ENCODE measurements at places on chromosomes 7 and 10.

GRCh38 chr10:91910467-91910866, 1.2 kb upstream of the FGFBP3 start:
- DNase-seq: no peak

DNA sequence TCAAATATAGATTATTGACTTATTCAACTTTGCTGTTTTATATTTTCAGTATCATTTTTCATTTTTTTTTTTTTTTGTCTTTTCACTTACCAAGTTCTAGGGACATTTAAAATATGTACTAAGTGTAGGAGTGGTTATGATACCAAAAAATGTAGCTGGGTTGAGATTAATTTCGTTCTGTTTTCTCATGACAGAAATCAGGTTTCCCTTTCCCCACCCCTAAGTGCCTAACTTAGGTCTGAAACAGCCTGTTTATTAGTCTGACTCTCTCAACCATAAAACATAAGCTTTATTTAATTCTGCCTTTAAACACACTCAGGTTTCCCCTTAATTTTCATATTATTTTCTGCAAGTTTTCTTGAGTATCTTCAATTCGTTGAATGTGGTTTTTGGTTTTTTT, 22.1 kb downstream of the TMEM106B start:
- no peak for DNase-seq

DNA sequence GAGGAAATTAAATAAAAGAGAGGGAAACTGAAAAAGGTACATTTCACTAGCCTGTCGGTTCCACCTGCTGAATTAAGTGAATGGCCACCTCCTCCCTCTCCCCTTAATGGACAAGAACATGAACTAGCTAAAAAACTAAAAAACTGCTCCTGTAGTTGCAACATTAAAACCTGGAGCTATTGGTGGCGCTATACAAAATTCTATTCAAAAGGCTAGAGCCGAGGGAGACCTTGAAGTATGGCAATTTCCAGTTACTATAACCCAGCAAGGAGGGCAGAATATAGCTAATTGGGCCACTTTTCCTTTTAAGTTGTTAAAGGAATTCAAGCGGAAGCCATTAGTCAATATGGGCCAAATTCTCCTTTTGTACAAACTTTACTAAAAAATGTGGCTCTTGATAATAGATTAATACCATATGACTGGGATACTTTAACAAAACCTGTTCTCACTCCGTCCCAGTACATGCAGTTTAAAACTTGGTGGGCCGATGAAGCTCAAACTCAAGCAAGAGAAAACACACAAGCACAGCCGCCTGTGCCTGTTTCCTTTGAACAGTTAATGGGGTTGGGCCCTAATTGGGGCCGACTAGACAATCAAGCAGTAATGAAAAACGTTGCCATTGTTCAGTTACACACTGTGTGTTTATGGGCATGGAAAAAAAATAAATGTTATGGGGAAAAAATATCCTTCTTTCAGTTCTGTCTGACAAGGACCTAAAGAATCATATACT, 6.5 kb upstream of the CHST3 start:
- peak; percentile 43 for DNase-seq

- DNase-seq: peak; percentile 24
These were observed 335.9 kb downstream of the XPNPEP1 start for GRCh38 chr10:109587366-109587765.

DNA sequence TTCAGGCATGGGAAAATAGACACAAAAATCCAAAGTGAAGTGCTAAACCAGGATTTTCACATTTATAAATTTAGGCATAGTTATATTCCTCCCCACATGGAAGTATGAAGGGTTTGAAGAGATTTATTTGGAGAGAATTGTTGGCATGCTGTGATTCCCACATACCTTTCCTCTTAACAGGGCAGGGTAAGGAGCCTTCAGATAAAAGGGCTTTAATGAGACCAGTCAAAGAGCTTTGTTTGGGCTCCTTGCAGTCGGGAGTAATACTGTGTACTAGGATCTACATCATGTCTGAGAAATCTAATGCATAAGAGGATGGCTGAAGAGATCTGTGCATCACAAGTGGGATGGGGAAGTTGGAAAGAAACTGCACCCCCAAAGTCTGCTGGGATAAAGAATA, 140.8 kb upstream of the PTN start:
- DNase-seq: no peak

GRCh38 chr10:101140084-101140949, 9.2 kb downstream of the TLX1 start:
- DNase-seq: no peak

GRCh38 chr10:5419466-5420094, 7.2 kb downstream of the NET1 start:
- no peak for DNase-seq

- DNase-seq: no peak
These were observed 101.3 kb downstream of the COL13A1 start for GRCh38 chr10:69902835-69903535.

DNA sequence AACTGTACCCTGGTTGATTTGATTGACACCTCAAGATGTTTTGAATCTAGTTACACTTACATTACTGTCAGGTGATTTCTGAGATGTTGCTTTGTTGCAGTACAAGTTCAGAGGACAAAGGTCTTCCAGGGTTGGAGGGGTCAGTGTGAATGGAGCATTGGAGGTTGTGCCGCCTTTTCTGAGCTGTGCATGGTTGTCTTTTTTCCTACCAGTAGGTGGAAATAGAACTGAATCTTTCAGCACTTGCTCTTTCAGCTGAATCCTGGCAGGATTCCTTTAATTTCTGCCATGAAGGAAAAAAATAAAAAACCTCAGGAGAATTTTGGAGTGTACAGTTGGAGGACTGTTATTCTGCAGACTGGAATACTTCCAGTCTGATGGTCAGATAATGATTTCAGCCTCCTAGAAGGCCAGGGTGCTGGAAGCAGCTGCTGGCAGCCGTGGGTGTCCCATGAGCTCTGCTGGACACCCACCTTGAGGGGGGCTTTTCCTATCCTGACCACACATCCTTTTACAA, 82.7 kb downstream of the PLCE1 start:
- DNase-seq: peak; percentile 40

GRCh38 chr7:80882213-80882801, 36.5 kb downstream of the SEMA3C start:
- DNase-seq: no peak

DNA sequence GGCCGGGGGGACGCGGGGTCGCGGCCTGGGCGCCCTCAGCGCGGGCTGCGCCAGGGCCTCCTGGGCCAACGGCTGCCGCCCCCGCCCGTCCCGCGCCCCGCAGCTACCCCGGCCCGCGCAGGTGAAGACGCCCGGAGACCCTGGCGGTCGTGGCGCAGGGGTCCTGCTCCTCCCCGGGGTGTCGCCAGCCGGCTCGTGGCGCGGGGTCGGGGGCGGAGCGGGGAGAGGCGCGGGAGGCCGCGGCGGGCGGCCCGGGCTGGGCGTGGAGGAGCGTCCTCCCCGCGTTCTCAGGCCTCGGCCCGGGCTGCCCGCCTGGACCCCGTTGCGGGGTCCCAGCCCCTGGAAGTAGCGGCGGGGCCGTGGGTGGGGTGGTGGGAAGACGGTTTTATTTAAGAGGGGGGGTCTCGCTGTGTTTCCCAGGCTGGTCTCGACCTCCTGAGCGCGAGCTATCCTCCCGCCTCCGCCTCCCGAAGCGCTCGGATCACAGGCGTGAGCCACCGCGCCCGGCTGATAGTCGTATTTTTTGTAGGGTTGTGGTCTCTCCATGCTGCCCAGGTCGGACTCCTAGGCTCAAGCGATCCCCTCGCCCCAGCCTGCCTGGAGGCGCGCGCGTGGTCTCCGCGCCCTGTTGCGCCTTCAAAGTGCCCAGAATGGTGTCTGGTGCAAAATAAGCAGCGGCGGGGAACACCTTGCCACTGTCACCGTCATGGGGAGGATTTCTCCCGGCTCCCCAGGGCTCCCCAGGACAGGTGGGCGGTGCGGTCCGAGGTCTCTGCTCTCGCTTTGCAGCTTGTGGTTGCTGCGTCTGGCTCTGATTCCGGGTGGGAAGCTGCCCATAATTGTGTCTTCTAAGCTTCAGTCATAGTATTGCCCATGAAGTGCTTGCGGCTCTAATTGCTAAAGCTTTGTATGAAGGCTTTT, 15.3 kb upstream of the SUN1 start:
- DNase-seq: no peak

- DNase-seq: no peak
These were observed 8.8 kb upstream of the ZCCHC24 start for GRCh38 chr10:79454259-79454658.

GRCh38 chr7:77157446-77157845, 35.0 kb downstream of the CCDC146 start:
- DNase-seq: peak; percentile 21

- DNase-seq: no peak
These were observed 444.1 kb downstream of the NRG3 start for GRCh38 chr10:82319074-82319473.

DNA sequence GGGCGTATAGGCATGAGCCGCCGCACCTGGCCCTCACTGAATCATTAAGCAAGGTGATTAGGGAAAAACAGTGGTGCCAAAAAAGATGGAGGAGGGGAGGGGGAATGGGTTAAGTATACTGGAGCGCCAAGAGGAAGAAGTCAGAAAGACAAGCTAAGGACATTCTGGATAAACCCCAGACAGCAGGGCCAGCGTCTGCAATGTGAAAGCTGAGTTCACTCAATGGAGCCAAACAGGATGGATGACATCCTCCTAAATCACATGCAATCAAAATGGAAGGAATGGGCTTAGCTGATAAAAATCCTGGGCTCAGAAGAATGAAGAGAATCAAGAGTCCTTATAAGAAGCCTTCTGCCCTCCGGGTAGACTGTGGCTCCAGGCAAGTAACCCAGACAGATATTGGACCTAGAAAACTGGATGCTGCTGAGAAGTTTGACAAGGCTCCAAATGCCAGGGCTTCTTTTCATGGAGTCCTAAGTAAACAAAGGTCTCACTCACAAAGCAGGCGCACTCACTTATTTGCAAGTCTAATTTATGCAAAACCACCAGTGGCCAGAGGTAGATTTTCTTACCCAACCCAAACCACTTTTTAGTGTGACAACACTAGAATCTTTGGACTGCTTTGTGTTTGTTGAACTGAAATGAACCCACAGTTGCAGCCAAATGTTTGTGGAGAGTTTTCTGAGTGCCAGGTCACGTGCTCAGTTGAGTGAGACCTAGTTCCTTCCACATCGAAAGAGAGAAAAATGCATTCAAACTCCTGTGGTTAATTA, 519.1 kb upstream of the AUTS2 start:
- DNase-seq: peak; percentile 83

GRCh38 chr10:100889546-100889945, 23.2 kb upstream of the SLF2 start:
- DNase-seq: no peak

GRCh38 chr7:26449175-26450165, 157.8 kb downstream of the SNX10 start:
- no peak for DNase-seq

DNA sequence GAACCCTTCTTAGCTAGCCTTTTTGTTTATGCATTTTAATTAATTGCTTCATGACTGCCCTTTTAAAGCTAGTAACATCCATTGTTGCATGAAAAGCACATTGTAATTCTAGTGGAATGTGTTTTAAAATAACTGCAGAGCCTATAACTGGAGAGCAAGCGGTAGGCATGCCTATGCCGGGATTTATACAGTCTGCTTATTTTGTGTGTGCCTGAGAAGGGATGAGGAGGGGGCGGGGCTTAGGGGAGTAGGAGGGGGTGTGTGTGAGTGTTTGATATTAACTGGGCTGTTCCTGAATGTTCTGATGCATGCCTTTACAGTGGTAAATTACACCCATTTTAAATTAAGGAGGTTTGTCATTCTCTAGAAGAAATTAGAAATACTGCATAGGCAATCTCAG, 208.1 kb downstream of the TCF7L2 start:
- DNase-seq: no peak

GRCh38 chr7:107394831-107395230, 75.0 kb upstream of the GPR22 start:
- no peak for DNase-seq

DNA sequence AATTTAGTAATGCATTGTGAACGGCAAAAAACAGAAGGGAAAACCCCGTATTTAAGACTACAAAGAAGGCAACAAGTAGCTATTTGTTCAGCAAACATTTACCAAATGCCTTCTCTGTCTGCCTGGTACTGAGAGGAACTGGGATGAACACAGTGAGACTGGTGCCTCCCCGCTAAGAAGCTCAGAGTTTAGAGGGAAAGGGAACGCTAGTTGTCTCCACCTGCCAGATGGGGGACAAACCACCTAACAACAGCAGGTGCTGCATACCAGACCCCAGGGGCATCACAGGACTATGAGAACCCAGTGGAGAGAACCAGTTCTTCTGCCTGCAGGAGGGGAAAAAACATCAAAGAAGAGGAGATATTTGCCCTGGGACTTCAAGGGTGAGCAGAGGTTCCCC, 147.1 kb downstream of the SLC25A13 start:
- peak; percentile 88 for DNase-seq

DNA sequence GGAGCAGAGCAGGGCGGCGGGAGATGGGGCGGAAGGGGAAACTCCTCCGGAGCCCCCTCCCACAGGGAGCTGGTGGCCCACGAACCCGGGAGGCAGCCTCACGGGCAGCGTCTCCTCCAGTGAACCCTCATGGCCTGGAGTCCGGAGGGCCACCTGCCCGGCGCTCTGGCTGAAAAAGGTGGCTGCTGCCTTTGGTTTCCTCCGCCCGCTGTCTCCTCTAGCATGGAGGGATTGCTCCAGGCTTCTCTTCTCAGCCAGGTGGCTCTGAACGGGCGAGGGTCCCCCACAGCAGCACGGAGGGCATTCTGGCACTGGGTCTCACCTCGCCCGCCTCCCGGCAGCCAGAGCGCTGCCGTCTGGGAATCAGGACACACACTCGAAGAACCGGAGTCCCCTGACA, 177.3 kb upstream of the PFKP start:
- DNase-seq: no peak

DNA sequence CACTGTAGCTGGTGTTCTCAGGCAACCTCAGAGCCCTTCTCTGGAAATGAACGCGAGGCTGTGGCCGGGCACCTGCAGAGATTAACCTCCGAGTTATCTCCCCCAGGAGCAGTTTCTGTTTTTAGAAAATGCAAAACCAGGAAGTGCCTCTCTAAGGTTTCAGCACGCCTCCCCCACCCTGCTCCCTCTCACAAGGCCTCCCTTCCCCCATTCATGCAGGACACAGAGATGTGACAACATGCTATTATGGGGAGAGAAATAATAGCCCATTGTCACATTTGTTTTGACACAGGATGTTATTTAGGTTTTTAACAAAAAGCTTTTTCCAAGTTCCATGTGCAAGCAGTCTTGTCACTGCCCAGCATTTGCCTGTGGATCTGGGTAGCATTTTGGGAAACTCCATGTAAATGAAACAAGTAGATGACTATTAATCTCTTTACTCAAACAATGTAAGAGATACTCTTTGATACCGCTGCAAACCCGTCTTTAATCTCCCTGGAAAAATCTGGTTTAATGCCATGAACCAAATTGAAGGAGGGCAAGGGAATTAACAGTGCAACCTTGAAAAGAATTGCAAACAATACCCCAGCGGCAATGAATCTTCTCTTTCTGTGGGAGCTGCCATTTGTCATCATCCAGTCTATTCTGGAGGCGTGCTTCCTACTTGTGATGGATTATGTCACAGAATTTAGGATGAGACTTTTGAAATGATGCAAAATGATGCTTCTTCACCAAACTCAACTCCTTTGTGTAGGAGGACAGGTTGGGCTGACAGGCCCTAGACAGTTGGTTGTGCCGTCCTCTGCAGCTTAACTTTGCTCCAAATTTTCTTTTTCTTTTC, 86.5 kb upstream of the NMT2 start:
- DNase-seq: peak; percentile 98

- no peak for DNase-seq
These were observed 132.4 kb downstream of the FAM53B start for GRCh38 chr10:124611738-124612137.
